ENCODE measurements at places on chromosomes 11 and 22.

- no peak for DNase-seq
Observed at GRCh38 chr22:42676059-42676607, 26.9 kb upstream of the CYB5R3 start.

DNA sequence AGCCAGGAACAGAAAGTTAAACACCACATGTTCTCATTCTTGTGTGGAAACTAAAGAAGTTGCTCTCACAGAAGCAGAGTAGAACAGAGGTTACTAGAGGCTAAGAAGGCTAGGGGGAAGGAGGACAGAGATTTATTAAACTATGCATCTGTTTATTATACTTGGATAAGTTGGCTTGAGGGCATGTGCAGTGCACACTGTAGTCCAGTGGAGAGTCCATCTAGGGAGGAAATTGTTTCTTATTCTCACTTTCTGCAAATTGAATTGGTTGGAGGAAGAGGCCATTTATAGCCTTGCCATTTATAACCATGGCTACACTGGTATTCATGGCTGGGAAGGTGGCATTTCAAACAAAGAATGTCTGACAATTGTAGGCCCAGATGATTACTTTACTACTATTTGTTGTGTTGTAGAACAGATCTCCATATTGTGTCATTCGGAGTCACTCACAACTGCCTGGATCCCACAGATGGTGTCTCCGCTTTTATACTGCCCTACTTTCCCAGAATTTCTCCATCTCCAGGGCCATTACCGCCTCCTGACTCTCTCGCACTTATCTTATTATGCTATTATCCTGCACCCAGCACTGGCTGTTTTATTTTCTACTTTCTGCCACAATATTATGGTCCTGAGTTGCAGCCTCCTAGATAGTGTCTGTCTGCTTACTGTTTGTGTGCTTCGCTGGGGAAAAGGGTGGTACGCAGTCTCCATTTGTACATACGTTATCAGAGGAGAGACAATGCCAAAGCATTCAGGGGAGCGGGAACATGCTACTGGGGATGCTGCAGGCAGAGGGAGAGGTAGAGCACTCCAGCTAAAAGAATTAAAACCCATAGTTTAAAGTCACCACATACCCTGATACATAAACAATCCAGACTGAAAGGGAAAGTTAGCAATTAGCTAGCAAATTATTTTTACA is 169.3 kb upstream of the BLID start:
- no peak for DNase-seq

DNA sequence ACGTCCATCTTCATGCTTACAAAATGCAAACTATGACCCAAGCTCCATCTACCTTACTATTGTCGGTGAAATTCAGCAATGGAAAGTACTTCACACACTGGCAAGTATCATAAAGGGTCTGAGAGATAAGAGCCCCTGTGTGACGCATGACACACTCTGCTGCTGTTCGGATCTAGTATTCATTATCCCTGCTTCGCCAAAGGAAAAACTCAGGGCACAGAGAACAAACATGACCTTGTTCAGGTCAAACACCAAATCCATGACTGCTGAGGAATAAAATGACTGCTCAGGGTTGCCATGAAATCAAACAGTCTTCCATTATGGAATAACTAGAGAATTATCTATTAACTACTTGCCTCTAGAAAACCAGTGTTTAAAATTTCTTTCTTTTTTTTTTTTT is 73.0 kb downstream of the MICAL3 start:
- DNase-seq: no peak

GRCh38 chr11:11843211-11843621 is 1.4 kb downstream of the USP47 start:
- DNase-seq: no peak

- DNase-seq: no peak
Observed at GRCh38 chr22:48310289-48310688, 1517.4 kb downstream of the BRD1 start.

GRCh38 chr11:19651653-19652052 is 61.0 kb upstream of the NAV2 start:
- DNase-seq: no peak

GRCh38 chr22:28507896-28508295 is 171.7 kb downstream of the TTC28 start:
- DNase-seq: no peak

GRCh38 chr11:75056814-75057213 is 39.9 kb downstream of the OR2AT4 start:
- no peak for DNase-seq

DNA sequence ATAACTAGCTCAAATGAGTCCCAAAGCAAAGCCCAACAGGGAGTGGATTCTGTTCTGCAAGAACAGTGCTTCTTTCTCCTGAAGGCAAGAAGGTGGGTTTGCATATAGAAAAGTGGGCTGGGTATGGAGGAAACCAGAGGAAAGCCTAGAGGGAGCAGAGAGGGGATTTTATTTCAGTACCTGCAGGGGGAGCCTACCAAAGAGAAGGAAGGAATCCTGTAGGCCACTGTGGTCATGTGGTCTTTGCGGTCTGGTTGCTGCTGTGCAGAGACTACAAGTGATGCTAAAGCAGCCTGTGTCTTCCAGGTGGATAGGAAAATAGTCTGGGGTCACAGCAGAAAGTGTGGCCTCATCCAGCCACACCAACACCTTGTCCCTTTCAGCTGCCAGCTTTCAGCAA is 33.2 kb upstream of the ZBTB16 start:
- DNase-seq: no peak

DNA sequence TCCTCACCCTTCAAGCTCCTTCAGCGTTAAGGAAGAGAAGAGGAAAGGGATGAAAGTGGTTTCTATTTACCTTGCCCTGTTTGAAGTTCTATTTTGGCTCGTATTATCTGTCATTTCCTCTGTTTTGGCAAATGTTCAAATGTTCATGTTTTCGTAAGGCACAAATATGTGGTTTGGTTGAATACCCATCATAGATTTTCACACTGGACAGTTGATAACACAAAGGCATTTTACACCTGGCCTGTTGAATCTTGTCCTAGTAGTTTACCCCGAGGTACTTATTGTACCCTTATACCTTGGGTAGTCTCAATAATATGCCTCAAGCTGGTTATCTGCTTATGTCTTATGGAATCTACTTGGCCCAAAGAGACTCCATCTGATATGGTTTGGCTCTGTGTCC is 706.9 kb downstream of the METTL15 start:
- DNase-seq: no peak

GRCh38 chr22:29141078-29141688 is 64.5 kb upstream of the EMID1 start:
- no peak for DNase-seq

GRCh38 chr11:18105802-18106574 is at the start of gene SAAL1:
Gene SAAL1 (minus strand): TSS chr11:18106082. CDS start chr11:18106041, 41 bp downstream.
- DNase-seq: peak; percentile 91

DNA sequence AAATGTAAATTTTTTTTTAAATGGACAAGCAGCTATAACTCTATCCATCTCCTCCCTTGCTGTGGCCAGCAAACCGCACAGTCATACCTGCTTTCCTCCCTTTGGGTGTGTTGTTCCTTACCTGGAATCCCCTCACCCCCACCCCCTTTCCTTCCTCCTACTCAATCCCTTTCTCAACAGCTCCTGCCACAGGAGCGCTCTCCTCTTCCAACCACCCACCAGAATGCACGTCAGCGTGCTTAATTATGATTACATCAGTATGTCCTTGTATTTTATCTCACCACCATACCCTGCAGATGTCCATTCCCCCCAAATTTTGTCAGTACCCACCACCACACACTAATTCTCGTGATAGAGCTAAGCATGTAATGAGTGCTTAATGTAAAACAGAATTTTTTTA is 60.9 kb upstream of the LMO2 start:
- DNase-seq: no peak

GRCh38 chr11:77517226-77517625 is 43.3 kb upstream of the PAK1 start:
- no peak for DNase-seq

GRCh38 chr11:96156379-96156722 is 186.6 kb downstream of the MAML2 start:
- no peak for DNase-seq

DNA sequence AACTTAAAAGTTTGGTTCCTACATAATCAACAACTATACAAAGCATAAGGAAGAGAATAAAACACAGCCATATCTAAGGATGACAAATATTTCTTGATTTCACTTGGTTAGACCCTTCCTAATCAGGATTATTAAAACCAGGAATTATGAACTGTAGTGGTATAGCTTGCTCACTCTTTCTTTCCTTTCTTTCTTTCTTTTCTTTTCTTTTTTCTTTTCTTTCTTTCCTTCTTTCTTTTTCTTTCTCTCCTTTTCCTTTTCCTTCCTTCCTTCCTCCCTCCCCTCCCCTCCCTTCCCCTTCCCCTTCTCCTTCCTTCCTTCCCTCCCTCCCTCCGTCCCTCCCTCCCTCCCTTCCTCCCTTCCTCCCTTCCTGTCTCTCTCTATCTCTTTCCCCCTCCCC is 78.0 kb downstream of the HORMAD2 start:
- DNase-seq: no peak

- DNase-seq: no peak
Observed at GRCh38 chr11:98979205-98979604, 41.5 kb upstream of the CNTN5 start.
